Stimulated activated CD8-positive, alpha-beta memory T cell treated with anti-CD3 and anti-CD28 coated beads, Interleukin-15, amount 100 ng/mL, for 4 hours (primary cell): ENCODE measurements at places on chromosomes 7 and 10.

- no peak for DNase-seq
Measured at GRCh38 chr10:32054094-32054493, 2.1 kb downstream of the KIF5B start.

DNA sequence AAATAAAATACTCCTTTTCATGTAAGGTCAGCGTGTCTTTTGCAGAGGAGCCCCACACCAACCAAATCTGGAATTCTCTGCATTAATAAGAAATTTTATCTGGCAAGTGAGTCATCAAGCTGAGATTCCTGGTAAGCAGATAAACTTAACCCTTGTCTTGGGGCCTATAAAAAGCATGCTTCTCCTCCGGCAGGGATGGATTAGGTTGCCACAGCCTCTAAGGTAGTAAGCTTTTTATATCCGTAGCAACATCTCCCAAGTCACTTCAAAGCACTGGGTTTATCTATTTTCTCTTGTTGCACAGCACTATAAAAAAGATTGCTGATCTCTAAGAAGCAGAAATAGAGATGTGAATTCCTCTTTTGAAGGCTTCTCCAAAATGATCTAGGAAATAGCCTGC, 202.8 kb upstream of the NOBOX start:
- DNase-seq, result no peak

DNA sequence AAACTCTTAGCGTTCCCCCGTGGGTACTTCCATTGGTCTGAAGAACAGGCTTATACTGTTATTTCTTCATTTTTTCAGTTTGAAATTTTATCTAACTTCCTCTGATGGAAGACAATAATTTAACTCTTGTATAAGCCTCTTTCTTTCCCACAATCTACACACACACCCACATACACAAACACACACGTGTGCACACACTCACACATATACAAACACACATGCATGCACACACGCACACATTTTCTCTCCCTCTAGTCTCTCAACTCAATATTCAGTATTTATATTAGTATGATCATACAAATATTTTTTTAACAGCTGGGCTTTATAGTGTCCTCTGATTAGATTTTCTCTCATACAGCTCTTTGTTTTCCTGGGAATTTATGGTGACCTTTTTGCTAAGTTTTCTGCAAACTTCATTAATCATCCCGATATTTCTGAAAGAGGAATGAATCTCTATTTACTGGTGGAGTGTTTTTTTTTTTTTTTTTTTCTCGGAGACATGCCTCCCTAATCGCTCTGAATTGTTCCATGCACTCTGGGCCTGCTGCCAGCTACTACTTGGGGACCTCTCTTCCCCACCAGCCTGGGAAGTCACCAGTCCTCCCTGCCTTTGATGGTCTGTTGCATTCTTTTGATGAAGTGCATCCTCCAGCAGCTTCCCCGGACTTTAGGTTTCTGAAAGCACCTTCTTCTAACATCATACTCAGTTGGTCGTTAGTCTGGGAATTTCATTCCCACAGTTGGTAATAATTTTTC, 75.5 kb downstream of the ZNF777 start:
- DNase-seq, result no peak

- DNase-seq, result no peak
Measured at GRCh38 chr10:72417971-72418370, 63.3 kb upstream of the DNAJB12 start.

- no peak for DNase-seq
Measured at GRCh38 chr7:1987084-1987535, 245.6 kb downstream of the MAD1L1 start.
